ENCODE measurements at places on chromosomes 6 and 20. TPM values are rescaled to one million over a fixed set of nuclear protein-coding genes. Genes with fewer than 3 reads are reported as not detected.

- no peak for DNase-seq
Measured at GRCh38 chr6:30152016-30152673, 8.9 kb downstream of the TRIM10 start.

DNA sequence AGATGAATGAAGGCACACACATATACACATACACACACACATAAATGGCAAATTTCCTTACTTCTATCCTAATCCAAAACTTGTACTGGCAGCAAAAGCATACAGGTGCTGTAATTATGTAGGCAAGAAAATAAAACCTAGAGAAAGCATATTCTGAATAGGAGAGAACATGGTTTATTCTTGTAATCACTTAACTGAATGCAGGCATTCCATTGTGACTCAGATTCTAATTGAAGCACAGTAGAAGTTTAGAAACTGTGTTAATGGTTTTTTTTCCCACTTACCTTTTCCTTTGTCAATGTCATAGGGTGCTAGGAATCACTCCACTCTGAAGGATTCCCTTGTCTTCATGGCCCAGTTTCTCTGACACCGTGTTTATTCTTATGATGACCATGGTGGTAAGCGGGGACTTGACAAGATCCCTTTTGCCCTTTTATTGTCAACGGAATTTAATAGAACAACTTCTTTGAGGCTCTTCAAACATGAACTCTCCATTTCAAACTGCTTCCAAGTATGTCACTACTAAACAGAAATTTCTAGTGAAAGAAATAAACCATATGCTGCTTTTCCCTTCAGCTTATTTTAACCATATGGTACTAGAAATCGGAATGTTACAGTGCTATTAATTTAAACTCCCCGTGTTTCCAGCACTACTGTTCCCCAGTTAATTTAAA is 164.2 kb downstream of the OGFRL1 start:
- no peak for DNase-seq

- DNase-seq: peak; percentile 31
Measured at GRCh38 chr6:32046450-32047083, 8.4 kb downstream of the CYP21A2 start.

DNA sequence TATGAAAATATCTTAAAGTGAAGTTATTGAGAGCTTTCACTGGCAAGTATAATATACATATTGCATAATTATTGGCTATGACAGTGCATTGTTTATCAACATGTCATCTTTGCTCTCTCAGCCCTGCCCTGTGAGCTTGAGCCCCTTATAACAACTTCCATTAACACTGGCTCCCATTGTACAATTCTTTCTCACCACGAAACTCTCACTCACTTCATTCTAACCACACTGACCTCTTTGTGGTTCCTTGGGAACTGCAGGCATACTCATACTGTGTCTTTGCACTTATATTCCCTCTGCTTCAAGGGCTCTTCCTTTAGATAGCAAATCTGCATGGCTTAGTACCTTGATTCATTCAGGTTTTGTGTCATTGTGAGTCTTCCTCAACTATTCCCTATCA is 411.8 kb downstream of the CDKAL1 start:
- DNase-seq: peak; percentile 35

DNA sequence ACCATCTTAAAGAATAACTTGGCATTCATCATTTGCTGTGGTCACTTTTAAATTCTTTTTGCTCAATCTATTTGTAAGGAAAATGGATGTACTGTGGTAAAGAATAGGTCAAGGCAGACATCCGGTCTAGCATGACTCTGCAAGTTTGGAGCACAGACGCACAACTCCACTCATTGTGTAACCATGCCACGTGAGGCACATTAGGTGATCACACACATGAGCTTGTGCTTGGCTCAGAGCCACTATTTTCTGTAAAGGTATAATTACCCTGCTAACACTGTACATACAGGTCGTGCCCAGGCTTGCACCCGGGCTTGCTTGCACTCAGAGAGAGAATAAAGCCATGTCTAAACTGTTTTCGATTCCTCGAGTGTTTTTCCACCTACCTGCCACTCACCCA is 1289.1 kb upstream of the ADGRB3 start:
- peak; percentile 27 for DNase-seq

CYP21A2 gene
- 8.6 TPM for polyA plus RNA-seq

DNA sequence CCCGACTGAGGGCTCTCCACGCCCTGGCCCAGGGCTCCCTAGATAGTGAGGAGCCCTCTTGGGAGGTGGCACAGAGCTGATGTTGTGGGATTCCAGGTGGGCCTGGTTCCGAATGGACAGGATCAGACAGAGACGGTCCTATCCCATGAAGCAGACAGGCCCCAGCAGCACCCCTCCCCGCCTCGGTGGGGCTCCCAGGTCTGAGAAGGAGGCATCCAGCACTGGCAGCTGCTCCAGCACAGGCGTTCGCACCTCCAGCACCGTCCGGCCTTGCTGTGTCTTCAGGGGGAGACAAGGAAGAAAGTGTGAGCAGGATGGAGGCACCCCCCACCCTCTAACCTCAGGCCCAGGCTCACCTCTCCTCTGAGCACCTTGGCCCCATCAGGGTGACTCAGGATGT is 28.7 kb downstream of the COL11A2 start:
- DNase-seq: no peak

RSPO3 gene
- polyA plus RNA-seq: not detected

- DNase-seq: no peak
Measured at GRCh38 chr20:61576372-61576771, 324.3 kb downstream of the CDH4 start.

KIF25 gene
- not detected for polyA plus RNA-seq

- DNase-seq: no peak
Measured at GRCh38 chr6:43037197-43037596, 15.8 kb downstream of the RRP36 start.

Data from HepG2 (cell line).